Cardiac fibroblast (primary cell): ENCODE measurements at places on chromosomes 5 and 9.
A peak's percentile ranks its signal among the peaks of the same experiment; 100 is the strongest.

- DNase-seq = peak; percentile 38
Measured at GRCh38 chr9:95017062-95017461, 290.6 kb downstream of the AOPEP start.

GRCh38 chr5:124111886-124112285 is 599.9 kb downstream of the CSNK1G3 start:
- no peak for DNase-seq

GRCh38 chr9:131051592-131052517 is 42.9 kb downstream of the LAMC3 start:
- no peak for DNase-seq

- no peak for DNase-seq
Measured at GRCh38 chr5:38641003-38641402, 84.6 kb upstream of the LIFR start.

GRCh38 chr5:171867786-171868185 is 82.2 kb downstream of the SMIM23 start:
- DNase-seq = peak; percentile 75

DNA sequence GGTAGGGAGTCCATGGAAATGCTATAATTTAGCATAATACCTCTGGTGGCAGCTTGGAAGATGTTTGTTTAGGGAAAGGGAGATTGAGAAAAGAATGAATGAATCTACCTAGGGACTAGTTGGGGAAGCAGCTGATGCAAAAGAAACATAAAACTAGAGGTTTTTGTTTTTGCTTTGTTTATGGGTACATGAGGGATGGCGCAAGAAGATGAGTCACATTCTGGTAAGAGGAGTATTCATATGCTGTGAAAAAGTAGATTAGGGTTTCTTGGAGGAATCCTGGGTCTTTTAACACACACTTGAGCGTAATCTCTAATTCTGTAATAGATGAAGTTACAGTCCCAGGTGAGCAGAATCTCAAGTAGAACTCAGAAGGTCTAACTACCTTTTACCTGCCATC is 17.1 kb downstream of the C9orf43 start:
- peak; percentile 67 for DNase-seq

DNA sequence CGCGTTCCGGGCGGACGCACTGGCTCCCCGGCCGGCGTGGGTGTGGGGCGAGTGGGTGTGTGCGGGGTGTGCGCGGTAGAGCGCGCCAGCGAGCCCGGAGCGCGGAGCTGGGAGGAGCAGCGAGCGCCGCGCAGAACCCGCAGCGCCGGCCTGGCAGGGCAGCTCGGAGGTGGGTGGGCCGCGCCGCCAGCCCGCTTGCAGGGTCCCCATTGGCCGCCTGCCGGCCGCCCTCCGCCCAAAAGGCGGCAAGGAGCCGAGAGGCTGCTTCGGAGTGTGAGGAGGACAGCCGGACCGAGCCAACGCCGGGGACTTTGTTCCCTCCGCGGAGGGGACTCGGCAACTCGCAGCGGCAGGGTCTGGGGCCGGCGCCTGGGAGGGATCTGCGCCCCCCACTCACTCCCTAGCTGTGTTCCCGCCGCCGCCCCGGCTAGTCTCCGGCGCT is at the start of gene DAPK1:
DAPK1 (plus strand) TSS at position 264 of the 442 bp plus-strand sequence. CDS start 1,211 bp downstream, outside the sequence.
- peak; percentile 33 for DNase-seq

DNA sequence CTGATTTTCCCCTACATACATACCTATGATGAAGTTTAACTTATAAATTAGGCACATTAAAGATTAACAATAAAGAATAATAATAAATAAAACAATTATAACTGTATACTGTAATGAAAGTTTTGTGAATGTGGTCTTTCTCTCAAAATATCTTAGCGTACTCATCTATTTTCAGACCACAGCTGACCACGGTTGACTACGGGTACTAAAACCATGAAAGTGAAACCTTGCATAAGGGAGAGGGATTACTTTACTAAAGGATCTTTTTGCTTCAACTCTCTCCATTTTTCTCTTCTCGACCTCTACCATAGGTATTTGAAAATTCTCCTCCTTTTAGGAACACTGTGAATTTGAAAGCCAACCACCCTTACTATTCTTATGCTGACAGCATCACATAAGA is 475.5 kb downstream of the CETN3 start:
- no peak for DNase-seq

DNA sequence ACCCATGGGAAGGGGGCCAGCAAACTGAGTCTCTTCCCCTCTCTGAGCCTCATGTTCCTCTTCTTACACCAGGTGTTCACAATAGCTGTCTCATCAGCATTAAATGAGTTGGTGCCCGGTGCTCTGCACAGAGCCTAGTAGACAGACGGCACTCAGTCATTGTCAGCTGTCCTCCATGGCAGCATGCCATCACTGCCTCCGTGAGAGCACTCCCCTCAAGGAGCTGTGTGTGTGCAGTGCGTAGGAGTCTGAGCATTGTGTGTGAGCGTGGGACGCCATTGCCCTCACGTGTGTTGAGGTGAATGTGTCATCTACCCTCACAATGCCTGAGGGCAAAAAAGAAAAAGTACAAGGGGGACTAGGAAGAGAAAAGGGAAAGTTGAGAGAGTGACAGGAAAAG is 536.5 kb downstream of the CDK5RAP2 start:
- no peak for DNase-seq

- DNase-seq = no peak
Measured at GRCh38 chr5:109312695-109313094, 97.1 kb downstream of the PJA2 start.

DNA sequence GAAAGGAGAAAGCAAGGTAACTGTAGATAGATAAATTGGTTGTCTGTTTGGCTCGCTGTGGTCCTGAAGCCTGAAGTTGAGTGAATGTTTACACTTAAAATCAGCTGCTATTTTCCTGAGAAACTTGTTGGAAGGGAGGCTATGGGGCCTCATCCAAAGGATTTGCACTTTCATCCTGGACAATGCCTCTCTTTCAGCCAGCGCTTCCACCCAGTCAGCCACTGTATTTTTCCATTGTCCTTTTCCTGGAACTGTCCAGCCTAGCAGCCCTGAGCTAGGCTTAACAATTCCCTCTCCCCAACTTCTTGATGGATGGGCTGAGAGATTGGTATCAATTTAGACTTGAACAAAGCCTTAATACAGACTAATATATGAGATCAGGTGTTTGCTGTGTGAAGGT is 429.2 kb downstream of the DMAC1 start:
- no peak for DNase-seq

DNA sequence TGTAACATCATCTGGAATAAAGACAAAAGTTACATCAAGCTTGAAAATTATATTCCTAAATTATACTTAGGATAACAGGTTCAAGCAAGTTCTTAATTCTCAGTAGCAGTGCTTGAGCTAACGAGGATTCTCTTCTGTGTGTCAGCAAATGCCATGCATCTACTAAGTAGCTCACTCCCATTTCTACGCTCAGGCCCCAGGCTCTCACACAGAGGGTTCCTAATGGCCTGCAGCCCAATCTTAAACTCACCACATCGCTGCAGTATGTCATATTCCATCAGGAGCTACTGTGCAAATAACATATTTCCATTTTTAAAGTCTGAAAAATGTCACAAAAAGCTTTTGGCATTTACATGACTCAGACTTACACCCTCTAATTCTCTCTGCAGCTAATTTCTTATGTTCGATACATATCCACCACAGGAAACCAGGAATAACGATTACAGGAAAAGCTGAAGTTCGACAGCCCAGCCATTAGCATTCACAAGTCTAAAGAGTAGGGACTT is 474.8 kb downstream of the EFNA5 start:
- DNase-seq = no peak

DNA sequence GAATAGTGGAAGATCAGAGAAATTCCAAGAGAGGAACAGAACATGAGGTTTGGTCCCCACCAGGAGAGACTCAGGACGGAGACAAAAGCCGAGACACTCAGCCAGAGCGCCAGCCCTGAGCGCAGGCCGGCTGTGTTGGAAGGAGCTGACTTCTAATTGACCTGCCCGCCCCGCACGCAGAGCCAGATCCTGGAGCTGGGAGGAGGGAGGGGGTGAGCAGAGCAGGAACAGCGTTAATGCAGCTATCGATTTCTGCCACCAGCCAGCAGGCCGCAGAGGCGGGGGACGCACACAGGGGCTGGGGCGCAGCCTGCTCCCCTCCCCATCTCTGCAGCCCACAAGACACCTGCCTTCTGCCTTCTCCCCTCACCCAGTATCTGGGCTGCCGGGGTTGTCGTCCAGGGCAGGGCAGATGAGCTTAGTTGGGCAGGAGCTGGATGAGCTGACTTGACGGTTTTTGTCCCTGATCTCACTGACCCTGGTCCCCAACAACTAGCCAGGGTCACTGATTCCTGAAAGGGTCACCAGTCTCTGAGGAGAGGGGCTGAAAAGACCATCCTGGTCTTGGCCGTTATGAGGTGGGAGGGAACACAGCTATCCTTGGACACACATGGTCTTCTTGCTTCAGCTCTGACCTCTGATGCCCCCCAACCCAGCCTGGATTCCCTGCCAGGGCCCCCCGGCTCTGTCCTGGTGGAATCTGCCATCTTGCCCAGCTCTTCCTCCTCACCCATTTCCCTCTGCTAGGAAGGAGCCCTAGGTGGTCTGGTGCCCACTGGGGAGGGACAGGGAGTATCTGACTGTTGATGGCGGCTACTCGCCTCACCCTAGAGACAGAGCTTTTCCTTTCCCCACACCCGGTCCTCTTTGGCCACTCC is 29.8 kb downstream of the CXXC5 start:
- DNase-seq = no peak

DNA sequence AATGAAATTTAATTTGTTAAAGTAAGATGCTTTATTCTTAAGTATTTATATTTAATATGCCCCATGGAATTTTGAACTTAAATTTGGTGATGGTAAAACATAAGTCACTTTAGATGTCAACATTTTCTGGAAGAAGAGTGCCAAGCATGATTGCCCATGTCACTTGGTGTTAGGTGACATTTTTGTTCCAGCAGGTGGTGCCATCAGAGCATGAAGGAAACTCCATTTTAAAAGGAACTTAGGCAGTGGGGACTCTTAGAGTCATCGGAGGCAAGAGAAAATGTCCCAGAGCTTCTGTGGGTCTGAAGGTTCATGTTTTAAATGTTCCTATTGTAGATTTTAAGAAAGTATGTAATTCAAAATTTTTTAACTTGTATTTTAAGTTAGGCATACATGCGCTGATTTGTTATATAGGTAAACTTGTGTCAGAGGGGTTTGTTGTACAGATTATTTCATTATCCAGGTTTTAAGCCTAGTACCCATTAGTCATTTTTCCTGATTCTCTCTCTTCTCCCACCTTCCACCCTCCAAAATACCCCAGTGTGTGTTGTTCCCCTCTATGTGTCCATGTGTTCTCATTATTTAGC is 789.3 kb downstream of the SEMA5A start:
- DNase-seq = peak; percentile 78

GRCh38 chr5:30100148-30100713 is 1093.3 kb upstream of the CDH6 start:
- DNase-seq = peak; percentile 19

- peak; percentile 31 for DNase-seq
Measured at GRCh38 chr5:1204693-1205242, 3.4 kb downstream of the SLC6A19 start.
